ENCODE measurements at places on chromosomes 1 and 21.

DNA sequence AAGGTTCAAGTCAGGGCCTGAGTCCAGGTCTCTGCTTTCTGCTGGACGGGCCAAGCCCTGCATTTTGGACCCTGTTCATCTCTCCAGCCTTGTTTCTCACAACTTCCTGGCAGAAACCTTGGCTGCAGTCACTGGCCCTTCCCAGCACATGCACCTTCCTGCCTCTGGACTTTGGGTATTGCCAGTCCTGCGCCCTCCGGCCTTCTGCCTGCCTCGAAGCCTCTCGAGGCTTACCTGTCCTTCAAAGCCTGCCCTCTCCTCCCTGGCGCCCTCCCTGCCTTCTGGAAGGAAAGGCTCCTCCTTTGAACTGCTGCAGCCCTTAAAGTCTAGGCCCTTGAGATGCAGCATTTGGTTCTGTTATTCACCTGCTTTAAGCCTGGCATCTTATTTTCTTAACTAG, 52.8 kb downstream of the HTR6 start:
- DNase-seq, result no peak

DNA sequence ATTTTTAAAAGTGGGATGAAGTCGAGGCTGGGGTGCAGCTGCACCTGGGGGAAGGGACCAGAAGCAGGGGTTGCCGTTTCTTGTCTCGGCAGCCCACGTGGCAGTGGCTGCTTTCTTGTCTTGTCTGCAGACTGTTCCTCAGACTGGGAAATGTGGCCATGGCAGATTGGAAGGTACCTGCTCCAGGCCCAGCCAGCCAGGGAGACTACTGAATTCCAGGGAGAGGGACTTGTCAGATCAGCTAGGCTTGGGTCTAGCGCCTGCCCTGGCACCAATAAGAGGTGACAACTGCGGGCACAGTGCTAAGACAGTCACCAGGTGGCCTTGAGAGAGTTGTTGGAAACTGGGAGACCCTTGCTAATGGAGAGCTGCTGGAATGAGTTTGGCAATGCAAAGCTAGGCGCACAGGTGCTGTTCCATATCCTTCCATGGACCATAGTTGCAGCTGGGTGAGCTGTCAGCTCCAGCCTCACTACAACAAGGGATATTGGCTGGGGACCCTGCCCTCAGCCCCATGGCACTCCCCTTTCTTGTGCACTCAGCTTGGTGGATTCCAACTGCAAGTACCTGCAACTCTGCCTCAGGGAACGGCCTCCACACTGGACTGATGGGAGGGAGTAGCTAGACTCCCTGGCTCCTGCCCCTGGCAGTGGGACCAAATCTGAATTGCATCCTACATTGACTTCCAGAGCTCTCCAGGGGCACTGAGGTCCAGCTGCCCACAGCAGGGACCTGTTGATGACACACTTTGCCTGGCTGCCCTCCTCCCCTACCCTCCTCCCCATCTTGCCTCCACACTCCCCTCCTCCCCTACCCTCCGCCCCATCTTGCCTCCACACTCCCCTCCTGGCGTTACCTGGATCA, 9.9 kb upstream of the IL22RA1 start:
- no peak for DNase-seq

DNA sequence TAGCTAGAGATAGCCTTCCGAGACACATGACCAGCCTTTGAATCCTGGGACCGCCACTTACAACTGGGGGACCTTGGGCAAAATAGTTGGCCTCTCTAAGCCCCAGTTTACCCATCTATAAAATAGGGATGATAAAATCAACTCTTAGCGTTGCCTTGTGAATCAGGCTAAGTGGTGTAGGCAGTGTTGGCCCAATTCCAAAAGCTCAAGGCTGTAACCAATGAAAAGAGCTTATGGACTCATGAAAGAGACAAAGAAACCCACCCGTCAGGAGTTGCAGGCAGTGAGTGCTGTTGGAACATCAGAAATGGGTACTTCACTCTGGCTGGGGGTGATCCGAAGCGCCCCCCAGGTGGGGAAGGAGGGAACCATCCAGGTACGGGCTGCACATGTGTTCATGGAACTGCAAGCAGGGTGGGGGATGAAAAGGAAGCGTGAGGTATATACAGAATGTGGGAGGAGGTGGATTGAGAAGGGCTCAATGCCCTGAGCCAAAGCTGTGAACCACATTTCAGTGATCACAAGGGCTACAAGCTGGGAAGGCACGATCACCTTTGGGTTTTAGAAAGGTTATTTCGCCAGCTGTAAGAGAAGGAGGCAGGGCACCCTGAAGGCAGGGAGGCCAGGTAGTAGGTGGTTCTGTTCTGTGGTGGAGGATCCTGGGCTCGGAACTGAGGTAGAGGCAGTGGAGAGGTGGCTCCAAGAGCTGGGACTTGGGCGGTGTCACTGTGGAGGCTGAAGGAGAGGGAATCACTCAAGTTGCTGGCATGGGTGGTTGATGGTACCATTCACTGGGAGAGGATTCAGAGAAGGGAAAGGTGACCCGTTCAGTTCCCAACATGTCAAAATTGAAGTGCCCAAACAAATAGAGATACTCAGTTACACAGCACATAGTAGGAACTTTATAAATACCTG, 11.4 kb upstream of the KIAA1614 start:
- DNase-seq, result no peak

GRCh38 chr21:16370186-16370585, 640.4 kb downstream of the USP25 start:
- DNase-seq, result no peak

- DNase-seq, result no peak
These were observed 22.1 kb upstream of the SPATC1L start for GRCh38 chr21:46206163-46207005.

DNA sequence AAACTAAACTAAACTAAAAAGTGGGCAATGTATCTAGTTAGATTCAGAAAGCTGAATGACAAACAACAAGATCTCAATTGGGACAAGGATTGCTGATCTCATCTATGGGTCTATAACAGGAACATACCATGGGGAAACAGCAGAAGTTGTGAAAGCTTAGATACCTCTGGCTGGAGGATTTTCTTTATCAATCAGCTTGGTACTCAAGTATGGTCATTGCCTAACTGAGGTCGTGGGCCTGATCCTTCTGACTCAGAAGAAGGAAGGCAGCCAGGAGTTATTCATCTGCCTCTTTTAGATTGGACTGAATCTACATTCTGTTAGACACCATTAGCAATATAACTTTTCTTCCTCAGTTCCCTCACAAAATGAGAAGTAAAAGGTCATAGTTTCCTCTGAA, 39.7 kb downstream of the DNTTIP2 start:
- peak; percentile 57 for DNase-seq

DNA sequence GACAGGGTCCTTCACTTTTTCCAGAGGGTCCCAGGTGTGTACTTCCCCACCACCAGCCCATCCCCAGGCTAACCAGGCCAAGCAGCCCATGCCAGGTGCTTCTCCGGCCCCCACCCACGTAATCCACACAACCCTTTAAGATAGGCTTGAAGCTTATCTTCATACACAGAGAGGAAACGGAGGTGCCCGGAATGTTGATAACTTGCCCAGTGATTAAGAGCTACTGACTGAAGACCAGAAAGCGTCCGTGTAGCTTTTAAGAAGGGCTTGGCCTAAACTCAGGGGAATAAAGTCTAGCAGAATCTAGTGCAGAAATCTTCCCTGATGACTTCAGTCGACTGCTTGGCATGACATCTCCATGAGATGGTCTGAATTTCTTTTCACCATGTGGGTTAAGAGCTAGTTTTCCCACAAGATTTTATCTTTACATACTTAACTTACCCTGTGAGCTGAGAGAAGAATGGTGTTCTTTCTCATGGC, 138.7 kb downstream of the GALNT2 start:
- DNase-seq, result no peak

GRCh38 chr1:245837718-245838117, 669.4 kb downstream of the SMYD3 start:
- no peak for DNase-seq

- no peak for DNase-seq
These were observed 37.8 kb downstream of the MEGF6 start for GRCh38 chr1:3573500-3573899.

- DNase-seq, result no peak
These were observed 27.1 kb downstream of the FTCD start for GRCh38 chr21:46128106-46128932.

GRCh38 chr1:94270801-94271203, 33.4 kb upstream of the ARHGAP29 start:
- no peak for DNase-seq

- DNase-seq, result peak; percentile 68
These were observed 254.4 kb downstream of the AKT3 start for GRCh38 chr1:243595527-243596210.

DNA sequence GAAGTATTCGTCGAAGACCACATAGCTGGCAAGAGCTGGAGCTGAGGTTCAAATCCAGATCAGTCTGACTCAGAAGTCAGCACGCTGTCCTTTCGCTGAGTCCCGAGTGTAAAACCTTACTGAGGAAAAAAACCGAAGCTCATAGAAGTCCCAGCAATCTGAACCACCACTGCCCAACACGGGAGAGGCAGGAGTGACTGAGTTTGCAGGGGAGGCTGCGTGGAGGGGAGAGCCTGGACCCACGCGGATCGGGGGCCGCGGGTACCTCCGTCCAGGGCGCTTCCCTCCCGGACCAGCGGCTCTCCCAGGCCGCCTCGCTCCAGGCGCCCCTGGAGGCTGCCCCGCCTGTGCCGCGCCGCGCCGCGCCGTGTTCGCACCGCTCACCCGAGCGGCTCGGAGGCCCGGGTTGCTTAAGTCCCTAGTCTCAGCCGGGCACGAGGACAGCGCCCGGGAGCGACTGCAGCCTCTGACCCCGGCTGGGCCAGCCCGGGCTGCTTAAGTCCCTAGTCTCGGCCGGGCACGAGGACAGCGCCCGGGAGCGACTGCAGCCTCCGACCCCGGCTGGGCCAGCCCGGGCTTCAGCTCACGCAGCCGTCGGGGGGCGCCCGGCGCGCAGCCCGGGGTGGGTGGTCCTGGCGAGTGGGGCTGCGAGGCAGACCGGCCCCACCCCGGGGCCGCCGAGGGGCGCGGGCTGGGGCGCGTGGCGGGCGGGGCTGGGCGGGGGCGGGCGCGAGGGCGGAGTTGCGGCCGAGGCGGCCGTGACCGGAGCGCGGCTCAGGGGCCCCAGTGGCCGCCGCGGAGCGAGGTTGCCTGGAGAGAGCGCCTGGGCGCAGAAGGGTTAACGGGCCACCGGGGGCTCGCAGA, at the start of gene ADAMTSL4:
Gene ADAMTSL4, plus strand, starts transcription at position 777 of the 864 bp plus-strand sequence. CDS start 2,881 bp downstream, outside the sequence.
- peak; percentile 40 for DNase-seq

- no peak for DNase-seq
These were observed 542.5 kb upstream of the DAB1 start for GRCh38 chr1:57966340-57966739.

- DNase-seq, result peak; percentile 94
These were observed at the start of gene PTPN7 for GRCh38 chr1:202160377-202160940. PTPN7 (minus strand) TSS chr1:202160602; CDS start chr1:202159402, 1,200 bp downstream.

- no peak for DNase-seq
These were observed 7.7 kb downstream of the C1orf226 start for GRCh38 chr1:162389021-162389818.

DNA sequence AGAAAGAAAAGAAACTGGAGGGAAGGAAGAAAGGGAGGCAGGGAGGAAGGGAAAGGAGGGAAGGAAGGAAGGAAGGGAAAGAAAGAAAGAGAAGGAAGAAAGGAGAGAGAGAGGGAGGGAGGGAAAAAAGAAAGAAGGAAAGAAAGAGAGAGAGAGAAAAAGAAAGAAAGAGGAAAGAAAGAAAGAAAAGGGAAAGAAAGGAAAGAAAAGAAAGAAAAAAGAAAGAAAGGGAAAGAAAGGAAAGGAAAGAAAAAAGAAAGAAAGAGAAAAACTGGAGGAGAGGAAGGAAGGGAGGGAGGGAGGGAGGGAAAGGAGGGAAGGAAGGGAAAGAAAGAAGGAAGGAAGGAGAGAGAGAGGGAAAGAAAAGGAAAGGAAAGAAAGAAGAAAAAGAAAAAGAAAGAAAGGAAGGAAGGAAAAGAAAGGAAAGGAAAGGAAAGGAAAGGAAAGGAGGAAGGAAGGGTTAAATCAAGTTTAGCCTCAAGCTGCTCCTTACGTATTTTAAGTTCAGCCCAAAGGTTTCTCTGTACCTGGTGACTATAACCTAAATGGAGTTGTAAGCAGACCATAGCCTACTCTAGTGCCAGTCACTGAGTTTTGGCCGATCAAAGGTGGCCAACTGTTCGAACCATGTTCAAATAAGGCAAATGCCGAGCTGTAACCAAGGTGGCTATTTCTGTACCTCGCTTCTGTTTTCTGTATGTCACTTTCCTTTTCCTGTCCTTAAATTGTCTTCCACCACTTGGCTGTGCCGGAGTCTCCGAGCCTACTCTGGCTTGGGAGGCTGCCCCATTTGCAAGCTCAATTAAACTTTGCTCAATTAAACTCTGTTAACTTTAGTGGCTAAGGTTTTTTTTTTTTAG, 37.8 kb upstream of the TMPRSS2 start:
- no peak for DNase-seq

- no peak for DNase-seq
These were observed 11.4 kb upstream of the ZSCAN20 start for GRCh38 chr1:33460947-33461629.

DNA sequence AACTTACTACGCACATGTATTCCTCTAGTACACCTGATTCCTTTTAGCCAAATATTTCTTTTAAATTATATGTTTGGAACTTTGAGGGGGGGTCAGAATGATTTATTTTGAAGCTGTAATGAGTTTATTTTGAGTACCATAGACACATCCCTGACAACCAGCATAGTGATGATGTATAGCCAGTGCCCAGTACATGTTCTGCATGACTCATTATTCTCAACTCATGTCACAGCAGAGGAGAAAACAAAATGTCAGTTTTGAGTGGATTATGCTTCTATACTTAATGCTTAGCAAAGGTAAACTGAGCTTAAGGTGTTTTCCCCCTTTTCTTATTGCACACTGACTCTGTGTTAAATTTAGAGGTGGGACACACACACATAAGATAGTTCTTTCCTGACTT, 22.4 kb upstream of the LEPR start:
- DNase-seq, result peak; percentile 68

GRCh38 chr1:228272831-228273571, 65.2 kb downstream of the OBSCN start:
- DNase-seq, result no peak

GRCh38 chr1:115189814-115190539, 100.7 kb upstream of the TSPAN2 start:
- DNase-seq, result no peak

GRCh38 chr1:116415699-116416533, 42.9 kb downstream of the ATP1A1 start:
- DNase-seq, result no peak

DNA sequence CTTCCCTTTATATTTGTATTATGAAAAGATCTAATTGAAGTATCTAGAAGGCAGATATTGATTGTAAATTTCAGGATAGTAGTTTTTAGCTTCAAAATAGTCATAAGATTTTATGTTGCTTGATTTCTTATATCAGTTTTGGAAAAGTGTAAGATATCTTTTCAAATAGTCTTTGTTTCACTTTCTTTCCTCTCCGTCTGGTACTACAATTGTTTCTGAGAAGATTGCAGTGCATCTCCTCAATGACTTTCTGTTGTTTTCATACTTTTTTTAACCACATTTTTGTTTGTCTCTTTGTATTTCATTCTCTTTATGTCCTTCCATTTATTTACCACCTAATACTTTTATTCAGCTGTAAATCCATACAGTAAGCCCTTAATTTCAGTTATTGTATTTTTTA, 964.6 kb upstream of the B3GALT2 start:
- DNase-seq, result no peak

DNA sequence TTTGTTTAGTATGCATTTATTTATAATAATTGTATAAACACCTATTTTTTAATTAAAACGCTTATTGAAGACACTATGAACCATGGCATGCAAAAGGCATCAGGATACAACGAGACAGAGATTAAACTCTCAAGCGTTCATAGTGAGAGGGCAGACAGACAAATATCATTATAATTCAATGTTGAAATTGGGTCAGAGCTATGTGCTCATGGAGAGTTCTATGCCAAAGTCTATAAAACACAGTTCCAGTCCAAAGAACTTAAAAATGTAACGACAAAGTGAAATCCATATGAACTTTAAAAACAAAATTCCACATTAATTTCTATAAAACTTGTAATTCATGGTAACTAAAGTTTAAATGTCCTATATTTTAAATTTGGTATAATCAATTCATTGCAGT, 724.0 kb downstream of the LTN1 start:
- DNase-seq, result no peak

All from activated CD4-positive, alpha-beta T cell treated with anti-CD3 and anti-CD28 coated beads, Interleukin-10, Interleukin-2, amounts not matched to agents 100 ng/mL and 50 ng/mL, durations not matched to agents 16 hours and 8 hours (primary cell).